NCI-H774 (cell line): ENCODE measurements at places on chromosomes 1 and 21.

DNA sequence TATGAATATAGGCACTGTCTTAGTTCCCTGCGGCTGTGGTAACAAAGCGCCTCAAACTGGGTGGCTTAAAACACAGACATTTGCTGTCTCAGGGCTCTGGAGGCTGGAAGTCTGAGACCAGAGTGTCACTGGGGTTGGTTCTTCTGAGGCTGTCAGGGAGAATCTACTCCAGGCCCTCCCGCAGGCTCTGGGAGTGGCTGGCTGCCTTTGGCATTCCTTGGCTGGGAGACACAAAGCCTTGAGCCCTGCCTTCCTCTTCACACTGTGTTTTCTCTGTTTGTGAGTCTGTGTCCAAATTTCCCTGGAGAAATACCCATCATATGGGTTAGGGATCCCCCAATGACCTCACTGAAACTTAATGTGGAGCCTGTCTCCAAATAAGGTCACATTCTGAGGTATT is 38.5 kb downstream of the B3GALT5 start:
- no peak for DNase-seq

- DNase-seq = no peak
These were observed 63.5 kb upstream of the BMP8A start for GRCh38 chr1:39427912-39428311.

GRCh38 chr1:26410706-26411623 is at the start of gene LIN28A:
Gene LIN28A, plus strand, starts transcription at chr1:26410817. Its CDS starts 75 bp downstream, at chr1:26410892.
- no peak for DNase-seq

DNA sequence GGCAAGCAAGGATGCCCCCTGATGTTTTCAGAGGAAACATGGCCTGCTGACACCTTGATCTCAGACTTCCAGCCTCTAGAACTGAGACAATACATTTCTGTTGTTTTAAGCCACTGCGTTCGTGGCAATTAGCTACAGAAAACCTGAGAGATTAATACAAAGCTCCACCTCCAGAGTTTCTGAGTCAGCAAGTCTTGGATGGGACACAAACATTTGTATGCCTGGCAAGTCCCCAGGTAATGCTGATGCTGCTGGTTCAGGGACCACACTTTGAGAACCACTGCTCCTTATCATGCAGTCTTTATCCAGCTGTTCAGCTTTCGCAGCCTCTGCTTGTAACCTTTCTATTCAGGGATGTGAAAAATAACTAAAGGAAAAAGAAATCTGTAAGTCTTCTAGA is 565.7 kb upstream of the PLXNA2 start:
- DNase-seq = no peak

DNA sequence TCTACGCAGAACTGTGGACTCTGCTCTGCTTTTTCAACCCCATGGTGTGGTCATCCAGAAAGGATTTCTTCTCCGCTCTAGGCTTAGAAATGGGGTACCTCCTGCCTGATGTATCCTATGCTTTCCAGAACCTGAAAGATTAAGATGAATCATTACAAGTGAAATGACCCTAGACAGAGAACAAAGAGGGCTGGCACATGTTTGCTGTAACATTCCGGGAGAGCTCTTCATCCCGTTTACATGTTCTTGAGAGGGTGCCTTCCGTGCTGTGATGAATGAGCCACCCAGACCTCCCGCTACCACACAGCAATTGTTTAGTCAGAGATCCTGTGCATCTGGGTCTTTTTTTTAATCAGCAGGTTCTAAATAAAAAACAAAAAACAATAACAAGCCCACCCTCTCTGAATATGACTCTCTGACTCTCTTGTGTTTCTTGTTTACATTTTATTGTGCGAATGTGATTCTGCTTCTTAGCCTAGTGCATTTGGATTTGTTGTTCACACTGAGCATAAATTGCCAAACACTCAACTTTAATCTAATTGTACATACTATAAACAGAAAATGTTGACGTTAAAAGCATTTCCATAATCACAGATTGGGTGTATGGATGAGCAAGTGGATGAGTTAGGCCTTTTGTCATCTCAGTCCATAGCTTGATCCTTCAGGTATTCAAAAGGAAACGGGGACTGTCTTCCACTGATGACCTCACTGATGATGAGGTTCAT is 87.1 kb downstream of the GPR88 start:
- DNase-seq = no peak

GRCh38 chr21:45022348-45022675 is 52.1 kb upstream of the ADARB1 start:
- no peak for DNase-seq

- DNase-seq = no peak
These were observed 243.2 kb upstream of the NR5A2 start for GRCh38 chr1:199784138-199784895.

DNA sequence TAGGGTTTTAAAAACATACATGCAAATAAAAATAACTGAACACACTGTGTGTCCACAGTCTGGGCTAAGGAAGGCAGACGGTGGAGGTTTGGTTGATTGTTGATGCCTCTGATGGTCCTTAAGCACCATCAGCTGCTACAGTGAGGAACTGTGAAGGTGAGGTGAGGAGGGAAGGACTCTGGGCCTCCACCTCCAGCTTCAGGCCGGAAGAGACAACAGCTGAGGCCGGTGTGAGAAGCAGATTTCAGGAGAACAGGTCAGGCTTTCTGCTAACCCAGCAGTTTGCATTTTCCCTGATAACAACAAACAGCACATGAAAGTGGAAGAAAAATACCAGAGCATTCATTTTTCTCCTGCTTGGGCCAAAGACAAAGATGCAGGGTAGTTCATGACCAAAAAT is 189.9 kb upstream of the AJAP1 start:
- DNase-seq = no peak

- DNase-seq = no peak
These were observed 34.5 kb upstream of the DIPK1A start for GRCh38 chr1:92995441-92996430.

GRCh38 chr1:154852845-154853244 is 17.2 kb downstream of the KCNN3 start:
- no peak for DNase-seq

GRCh38 chr1:2871246-2871815 is 69.8 kb upstream of the TTC34 start:
- no peak for DNase-seq

GRCh38 chr1:67143966-67144365 is 9.2 kb upstream of the C1orf141 start:
- no peak for DNase-seq

GRCh38 chr1:44089371-44090048 is 29.1 kb upstream of the KLF17 start:
- DNase-seq = peak; percentile 54

DNA sequence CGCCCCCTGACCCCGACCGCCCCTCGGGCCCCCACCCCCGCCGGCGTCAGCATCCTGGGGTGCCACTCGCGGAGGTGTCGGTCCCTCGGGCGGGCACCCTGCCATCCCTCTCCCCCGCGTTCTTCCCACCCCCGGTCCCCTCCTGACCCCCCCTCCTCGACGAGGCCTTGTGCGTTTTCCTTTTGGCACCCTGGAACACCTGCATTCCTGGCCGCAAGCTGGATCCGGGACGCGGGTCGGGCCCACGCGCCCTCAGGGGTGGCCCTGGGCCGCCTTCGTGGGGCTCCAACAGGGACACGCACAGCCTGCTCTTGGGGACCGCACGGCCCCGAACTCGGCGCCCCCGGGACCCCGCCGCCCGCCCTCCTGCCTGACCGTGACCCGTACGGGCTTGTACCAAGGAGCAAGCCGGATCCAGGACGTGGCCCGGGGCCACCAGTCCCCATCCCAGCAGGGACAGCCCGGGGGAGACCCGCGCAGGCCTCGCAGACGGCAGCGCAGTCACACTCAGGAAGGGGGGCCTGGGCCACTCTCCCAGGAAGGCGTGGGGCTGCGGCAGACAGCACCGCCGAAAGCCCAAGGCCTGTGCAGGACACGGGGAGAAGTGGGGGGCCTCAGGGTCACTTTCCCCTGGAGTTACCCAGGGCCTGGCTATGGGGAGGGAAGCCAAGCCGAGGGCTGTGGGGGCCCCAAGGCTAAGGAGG is 579 bp upstream of the SLC19A1 start:
- no peak for DNase-seq

DNA sequence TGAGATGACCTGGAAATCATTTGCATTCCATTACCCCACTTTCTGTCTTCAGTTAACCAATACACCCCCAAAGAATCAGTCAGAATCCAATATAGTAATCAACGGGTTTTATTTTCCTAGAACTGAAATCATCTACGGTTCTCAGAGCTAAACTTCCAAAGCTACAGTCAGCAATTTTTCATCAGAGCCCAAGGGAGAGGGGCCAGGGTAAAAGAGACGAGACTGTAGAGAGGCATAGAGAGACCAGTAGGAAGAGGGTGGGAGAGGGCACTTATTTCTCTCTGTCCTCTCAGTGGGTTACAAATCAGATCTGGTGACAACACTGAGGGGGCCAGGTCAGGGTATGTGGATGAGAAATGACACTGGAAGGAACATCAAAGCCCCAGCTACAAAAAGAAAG is 1.1 kb upstream of the MRPL24 start:
- DNase-seq = no peak

GRCh38 chr1:26429721-26430120 is 2.4 kb upstream of the DHDDS start:
- no peak for DNase-seq

GRCh38 chr1:225440380-225441221 is 12.8 kb upstream of the LBR start:
- DNase-seq = no peak

GRCh38 chr1:21669258-21670058 is at the start of gene RAP1GAP:
Gene RAP1GAP, minus strand, starts transcription at chr1:21669357. Its CDS starts 49,325 bp downstream, at chr1:21620032.
- DNase-seq = peak; percentile 2

GRCh38 chr1:95232646-95233318 is 1.2 kb upstream of the RWDD3 start:
- no peak for DNase-seq

DNA sequence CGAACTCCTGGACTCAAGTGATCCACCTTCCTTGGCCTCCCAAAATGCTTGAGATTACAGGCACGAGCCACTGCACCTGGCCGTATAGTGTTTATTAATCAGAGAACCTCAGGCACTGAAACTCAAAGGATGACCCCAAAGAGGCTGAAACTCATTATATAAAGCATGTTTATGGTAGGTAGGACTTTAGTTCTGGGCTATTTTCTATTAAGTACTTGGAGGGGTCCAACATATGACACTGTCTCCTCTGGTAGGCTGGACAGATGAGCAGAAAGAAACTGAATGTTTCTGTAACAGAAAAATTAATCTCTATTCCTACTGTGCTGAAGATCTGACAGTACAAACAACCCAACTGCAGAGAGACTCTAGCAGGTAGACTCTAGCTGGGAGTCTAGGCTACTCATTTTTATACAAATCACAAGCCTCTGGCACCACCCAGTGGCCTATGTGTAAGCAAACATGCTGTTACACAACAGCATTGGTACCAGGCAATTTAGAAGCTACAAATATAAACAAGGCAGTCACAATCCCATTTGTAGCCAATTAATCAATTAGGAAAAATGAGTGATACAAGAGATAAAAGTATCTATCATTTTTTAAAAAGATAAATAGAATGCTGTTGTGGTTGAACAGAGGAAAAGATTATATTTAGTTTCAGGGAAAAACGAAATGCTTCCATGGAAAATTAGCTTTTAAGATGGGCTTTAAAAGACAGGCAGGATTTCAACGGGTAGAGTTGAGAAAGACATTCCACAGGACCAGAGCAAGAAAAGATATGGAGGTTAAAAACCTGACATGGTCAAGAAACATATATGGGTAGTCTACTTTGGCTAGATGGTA is 10.4 kb downstream of the DCAF8 start:
- peak; percentile 35 for DNase-seq

GRCh38 chr1:175864625-175865024 is 121.2 kb upstream of the TNR start:
- DNase-seq = no peak

GRCh38 chr1:98920441-98921110 is 84.1 kb downstream of the PLPPR5 start:
- DNase-seq = no peak

DNA sequence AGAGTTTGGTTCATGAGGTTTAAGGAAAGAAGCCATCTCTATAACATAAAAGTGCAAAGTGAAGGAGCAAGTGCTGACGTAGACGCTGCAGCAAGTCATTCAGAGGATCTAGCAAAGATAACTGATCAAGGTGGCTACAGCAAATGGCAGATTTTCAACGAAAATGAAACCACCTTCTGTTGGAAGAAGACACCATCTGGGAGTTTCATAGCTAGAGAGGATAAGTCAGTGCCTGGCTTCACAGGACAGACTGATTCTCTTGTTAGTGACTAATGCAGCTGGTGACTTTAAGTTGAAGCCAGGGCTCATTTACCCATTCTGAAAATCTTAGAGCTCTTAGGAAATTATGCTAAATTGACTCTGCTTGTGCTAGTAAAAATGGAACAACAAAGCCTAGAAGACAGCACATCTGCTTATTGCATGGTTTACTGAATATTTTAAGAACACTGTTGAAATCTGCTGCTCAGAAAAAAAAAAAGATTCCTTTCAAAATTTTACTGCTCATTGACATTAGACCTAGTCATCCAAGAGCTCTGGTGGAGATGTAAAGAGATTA is 10.5 kb downstream of the MAEL start:
- DNase-seq = no peak

DNA sequence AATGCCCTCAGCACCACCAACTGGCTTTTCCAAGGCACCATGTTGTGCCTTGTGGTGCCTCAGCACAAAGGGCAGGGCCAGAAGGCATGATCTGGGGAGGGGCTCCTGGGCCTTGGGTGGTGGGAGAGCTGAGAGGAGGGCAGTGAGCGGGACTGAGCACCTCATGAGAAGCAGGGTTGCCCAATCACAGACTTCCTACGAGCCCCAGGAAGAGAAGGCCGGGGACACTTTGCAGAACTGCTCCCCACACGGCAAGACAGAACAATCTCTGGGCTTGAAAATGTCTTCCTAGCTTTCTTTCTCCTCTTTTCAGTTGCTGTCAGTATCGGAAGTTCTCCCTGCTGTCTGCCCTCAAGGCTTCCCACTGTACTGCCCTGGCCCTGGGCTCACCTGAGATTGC is 6.8 kb downstream of the KCNJ10 start:
- no peak for DNase-seq

DNA sequence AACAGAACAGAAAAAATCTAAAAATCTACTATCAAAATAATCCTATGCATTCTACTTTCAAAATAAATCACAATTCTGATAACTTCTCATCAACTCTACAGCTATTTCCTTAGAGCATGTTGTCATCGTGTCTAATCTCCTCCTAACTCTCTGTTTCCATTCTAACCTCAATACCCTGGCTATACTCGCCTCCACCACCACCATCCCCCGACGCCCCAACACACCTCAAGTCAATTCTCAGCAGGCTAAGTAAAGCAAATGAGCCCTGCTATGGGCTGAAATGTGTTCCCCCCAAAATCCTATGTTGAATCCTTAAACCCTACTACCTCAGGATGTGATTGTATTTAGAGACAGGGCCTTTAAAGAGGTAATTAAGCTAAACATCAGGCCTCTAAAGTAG is 34.6 kb downstream of the NRDC start:
- no peak for DNase-seq

DNA sequence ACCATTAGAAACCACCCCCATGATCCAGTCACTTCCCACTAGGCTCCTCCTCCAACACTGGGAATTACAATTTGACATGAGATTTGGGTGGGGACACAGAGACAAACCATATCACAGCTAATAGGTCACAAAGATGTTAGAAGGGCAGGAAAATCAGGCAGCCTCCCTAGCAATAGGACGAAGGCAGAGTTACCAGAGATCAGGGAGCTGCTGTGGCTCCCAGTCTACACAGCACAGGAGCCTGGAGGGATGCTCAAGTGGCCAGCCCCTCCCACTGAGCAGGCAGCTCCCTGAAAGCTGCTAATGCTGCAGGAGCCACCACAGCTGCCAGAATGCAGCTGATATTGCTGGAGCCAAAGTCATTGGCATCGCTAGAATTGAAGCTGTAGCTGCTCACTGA is 51.0 kb downstream of the CR1L start:
- no peak for DNase-seq
